ENCODE measurements at places on chromosomes 6 and 20.
A peak's percentile ranks its signal among the peaks of the same experiment; 100 is the strongest.

- no peak for DNase-seq
These were observed 25.0 kb downstream of the TGM6 start for GRCh38 chr20:2405693-2406065.

DNA sequence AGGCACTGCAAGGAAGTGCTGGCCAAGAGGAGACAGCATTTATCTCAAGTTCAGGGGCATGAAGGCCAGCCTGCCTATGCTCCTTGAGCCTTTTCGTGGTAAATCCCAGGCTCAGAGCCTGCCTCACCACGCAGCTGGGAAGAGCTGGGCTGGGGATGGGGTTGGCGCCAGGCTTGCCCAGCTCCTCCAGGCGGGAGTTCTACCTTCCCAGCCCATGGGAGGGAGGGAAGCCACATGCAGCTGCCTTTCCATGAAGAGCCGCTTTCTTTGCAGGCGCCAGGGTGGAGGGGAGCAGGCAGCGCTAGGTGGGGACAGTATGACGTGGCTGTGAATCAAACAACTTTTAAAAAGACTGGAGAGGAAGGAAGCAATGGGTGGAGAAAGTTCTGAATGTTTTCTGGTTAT is 19.5 kb upstream of the SIRT5 start:
- DNase-seq = no peak

- no peak for DNase-seq
These were observed 1.8 kb downstream of the SLA2 start for GRCh38 chr20:36644032-36644705.

DNA sequence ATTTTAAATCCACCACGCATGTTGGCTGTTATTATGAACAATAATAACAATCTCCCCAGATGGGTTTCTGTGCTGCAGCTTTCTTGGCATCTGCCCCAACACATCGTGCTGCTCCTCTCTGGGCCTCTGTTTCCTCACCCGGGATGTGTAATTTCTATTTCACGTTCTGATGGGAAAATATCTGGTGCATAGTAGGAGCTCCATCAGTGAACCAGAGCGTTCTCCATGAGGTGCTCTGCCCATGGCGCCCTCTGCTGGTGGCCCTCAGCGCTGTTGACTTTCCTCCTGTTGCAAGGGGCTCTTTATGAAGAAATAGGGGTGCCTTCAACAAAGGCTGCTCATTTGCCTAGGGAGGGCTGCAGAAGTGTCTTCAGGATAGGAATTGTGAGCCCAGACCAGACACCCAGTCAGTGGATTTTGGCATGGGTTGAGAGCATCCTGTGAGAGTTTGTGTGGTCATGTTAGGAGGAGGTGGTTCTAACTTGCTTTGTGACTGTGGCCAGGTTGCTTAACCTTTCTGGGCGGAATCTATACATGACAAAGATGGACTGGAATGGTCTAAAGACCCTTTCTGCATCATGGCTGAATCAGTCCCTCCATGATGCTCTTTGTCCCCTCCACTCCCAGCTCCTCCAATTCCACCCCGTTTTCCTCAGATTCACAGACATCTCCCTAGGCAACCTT is 8.1 kb downstream of the SCRT2 start:
- DNase-seq = peak; percentile 45

- peak; percentile 47 for DNase-seq
These were observed 204.5 kb downstream of the SYNDIG1 start for GRCh38 chr20:24673678-24674570.

DNA sequence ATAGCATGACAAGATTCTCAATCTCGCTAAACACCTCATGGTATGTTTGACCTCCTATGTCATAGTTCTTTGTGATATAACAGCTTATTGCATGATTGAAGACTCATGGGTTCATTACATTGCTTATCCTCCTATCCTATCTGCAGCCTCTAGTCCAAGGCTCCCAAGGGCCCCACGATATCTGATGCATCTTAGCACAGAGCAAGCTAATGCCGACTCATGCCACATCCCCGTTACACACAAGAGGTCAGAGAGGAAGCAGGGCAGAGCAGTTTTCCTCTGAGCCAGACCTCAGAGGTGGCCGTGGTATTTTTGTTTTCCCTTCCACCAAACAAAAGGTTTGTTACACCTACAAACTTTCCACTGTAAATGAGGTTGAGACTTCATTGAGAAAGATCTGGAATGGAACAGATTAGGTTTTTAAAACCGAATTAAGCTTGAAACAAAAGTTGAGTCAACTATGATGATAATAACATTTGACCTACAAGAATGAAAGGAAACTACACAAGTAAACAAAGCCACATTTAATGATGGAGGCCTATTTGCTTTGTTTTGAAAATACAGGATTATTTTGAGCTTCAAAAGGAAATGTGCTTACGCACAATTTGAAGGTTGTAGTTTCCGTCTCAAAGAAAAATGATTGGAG is 133.9 kb upstream of the MYLIP start:
- DNase-seq = no peak

DNA sequence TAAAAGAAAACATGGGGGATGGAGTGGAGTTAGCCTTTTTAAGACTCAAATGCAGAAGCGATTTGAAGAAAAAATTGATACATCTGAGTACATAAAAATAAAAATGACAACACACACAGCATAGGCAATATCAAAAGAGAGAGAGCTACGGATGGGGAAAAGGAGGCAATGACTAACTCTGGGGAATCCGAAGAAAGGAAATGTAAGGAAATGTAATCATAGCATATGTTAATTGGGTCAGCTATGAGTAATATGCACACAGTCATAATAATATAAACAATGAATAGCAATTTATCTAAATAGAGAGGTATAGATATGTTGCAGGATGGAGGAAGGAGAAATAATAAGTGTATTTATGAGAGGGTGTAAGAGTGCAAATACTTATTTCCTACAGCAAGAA is 83.4 kb downstream of the NOL4L start:
- peak; percentile 70 for DNase-seq

- no peak for DNase-seq
These were observed 124.0 kb downstream of the ZMYND8 start for GRCh38 chr20:47232518-47232917.

GRCh38 chr6:12490904-12491571 is 200.9 kb downstream of the EDN1 start:
- DNase-seq = peak; percentile 83

- no peak for DNase-seq
These were observed 219.0 kb downstream of the THBS2 start for GRCh38 chr6:169034516-169035167.

GRCh38 chr20:29744071-29744470 is 1513.4 kb upstream of the DEFB115 start:
- DNase-seq = no peak

DNA sequence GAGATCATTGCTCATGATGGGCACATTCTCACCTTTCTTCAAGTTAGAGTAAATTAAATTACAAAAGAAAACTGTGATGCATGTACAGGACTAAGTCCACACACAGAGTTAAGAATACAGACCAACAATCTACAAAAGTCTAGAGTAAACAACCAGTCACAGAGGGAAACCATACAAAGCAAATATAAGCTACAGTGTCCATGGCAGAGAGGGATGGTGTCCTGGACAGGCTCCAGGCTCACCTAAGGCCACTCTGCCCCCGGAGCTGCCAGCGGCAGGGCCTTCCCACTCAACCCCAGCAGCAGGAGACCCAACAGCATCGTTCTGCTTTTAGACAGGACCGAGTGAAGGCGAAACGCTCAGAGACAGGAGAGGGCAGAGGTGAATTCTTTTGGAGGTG is 16.0 kb downstream of the PDE10A start:
- no peak for DNase-seq

DNA sequence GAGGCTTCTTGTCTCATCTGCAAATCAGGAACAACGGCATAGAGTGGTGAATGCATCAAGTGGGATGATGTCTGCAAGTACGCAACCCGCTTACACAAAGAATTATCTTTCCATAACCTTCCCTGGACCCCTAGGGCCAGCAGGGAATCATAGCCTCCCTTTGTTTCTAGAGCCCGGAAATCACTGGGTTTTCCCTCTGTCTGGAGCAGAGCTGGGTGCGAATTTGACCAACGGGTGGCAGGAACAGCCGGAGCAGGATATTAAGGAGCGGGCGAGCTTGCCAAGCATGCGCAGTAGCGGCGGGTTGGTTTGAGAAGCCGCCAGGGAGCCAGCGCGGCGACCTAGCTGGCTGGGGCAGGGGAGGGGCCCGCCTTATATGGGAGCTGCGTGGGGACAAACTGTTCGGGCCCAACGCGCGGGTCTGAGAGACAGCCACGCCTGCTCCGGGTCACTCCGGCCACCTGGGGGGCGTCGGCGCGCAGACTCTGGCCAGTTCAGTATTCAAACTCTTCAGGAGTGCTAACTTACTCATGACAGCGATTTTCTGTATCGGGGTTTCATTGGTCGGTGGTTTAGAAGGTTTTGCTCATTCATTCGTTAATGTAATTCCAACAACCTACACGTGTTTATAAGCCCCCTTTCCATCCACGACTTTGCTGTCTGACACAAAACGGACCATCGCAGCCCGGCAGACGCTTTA is 1.6 kb upstream of the KIF16B start:
- peak; percentile 82 for DNase-seq

- no peak for DNase-seq
These were observed 15.2 kb downstream of the SLC35B3 start for GRCh38 chr6:8420031-8420588.

- DNase-seq = peak; percentile 87
These were observed 28.2 kb downstream of the CBFA2T2 start for GRCh38 chr20:33518071-33518470.

DNA sequence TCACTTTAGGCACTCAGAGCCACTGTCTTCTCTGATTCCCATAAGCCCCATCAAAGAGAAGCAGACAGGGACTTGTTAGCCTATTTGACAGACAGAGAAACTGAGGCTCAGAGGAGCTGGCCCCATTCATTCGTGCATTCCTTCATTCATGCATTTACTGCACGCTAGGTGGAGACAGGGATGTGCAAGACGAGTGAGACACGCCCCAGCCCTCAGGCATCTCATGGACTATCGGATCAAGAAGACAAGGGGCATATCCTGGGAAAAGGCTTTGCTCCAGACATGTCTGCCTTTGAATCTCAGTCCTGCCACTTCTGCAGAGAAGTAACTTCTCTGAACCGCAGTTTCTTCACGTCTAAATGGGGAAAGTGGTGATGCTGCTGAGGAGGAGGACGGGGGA is 54.1 kb downstream of the BPIFB1 start:
- DNase-seq = peak; percentile 5

GRCh38 chr6:11208267-11208666 is 24.2 kb downstream of the NEDD9 start:
- no peak for DNase-seq

GRCh38 chr6:14984519-14984853 is 261.4 kb upstream of the JARID2 start:
- peak; percentile 34 for DNase-seq

DNA sequence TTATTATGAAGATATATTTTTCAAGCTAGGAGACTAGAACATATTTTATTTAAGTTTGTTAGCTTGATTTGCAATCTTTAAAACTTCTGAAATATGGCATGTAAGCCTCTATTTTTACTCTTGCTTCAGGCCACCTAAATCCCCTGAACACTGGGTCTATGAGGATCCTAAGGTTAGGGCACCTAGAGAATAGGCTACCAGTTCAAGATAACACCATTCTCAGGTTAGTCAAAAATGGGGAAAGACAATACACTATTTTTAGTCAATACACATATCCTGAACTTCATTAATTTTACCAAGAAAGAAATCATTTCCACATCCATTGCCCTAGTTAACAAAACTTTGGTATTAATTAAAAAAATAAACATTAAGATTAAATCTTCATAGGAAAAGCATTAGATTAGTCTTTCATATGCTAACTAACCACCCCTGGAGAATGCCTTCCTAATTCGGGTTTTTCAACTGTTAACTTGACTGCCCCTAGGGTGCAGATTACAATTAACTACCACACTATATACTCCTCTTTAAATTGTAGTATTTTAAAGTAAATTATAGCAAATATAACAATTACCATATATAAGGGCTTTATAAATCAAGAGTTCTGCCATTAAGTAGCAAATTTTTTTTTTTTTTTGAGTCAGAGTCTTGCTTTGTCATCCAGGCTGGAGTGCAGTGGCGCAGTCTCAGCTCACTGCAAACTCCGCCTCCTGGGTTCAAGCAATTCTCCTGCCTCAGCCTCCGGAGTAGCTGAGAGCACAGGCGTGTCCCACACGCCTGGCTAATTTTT is 6.7 kb upstream of the HSF2 start:
- no peak for DNase-seq

DNA sequence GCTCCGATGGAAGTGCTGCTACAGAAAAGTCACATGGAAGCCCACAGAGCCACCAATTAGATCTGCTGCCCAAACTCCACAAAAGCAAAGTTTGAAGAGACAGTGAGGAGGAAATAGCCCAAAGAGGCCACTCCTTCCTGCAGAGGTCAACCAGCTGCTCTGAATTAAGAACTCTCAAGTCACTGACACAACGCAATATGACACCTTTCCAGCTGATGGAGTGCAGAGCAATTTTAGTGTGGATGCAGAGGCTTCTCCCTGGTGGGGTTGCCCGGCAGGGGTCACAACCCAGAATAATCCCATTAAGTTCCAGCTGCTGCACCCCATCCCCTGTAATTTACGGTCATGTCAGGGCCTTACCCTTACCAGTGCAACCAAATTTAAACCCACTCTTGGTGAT is 361.9 kb upstream of the JARID2 start:
- peak; percentile 21 for DNase-seq

GRCh38 chr6:108576709-108577108 is 16.0 kb downstream of the FOXO3 start:
- DNase-seq = no peak

DNA sequence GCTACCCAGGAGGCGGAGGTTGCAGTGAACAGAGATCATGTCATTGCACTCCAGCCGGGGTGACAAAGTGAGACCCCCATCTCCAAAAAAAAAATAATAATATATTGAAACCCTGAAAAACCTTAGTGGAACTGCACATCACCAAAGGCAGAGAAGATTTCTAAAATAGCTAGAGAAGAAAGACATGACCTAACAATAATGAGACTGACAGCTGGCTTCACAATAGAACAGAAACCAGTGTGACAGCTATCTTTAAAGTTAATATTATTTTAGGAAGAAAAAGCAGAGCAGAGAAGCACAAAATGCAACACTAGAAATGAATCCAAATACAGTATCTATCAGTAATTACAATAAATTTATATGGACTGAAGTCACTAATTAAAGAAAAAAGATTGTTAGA is 67.1 kb upstream of the FLRT3 start:
- DNase-seq = no peak

- DNase-seq = no peak
These were observed 6.9 kb upstream of the CABLES2 start for GRCh38 chr20:62413896-62414481.

GRCh38 chr6:35213824-35214756 is at the start of gene SCUBE3:
Gene SCUBE3 (plus strand): TSS chr6:35213956. CDS start chr6:35214419, 463 bp downstream.
- peak; percentile 43 for DNase-seq

GRCh38 chr6:88358846-88359245 is 192.7 kb upstream of the CNR1 start:
- peak; percentile 65 for DNase-seq

DNA sequence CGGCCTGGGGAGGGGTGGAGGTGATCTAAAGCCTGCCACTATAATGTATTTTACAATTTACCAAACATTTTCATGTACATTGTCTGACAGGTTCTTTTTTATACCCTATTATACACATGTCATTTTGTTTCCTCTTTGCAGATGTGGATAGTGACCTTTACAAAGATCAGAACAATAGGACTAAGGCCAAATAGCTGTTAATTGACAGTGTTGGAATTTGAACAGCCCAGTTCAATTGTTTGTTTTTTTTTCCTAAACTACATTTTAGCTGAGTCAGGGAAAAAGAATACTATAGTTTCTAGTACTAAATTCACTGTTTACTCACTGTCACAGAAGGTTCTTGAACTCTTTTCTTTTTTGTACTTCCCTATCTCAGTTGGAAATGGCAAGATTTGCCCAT is 40.2 kb downstream of the PGM3 start:
- no peak for DNase-seq

GRCh38 chr6:134398453-134398852 is 80.5 kb upstream of the SGK1 start:
- DNase-seq = peak; percentile 26
